ENCODE measurements at places on chromosomes 1 and 21.

GRCh38 chr1:50917138-50918137 lies 42.6 kb downstream of the FAF1 start:
- DNase-seq, result no peak

- no peak for DNase-seq
Measured at GRCh38 chr1:152941037-152941711, 5.8 kb upstream of the SPRR5 start.

DNA sequence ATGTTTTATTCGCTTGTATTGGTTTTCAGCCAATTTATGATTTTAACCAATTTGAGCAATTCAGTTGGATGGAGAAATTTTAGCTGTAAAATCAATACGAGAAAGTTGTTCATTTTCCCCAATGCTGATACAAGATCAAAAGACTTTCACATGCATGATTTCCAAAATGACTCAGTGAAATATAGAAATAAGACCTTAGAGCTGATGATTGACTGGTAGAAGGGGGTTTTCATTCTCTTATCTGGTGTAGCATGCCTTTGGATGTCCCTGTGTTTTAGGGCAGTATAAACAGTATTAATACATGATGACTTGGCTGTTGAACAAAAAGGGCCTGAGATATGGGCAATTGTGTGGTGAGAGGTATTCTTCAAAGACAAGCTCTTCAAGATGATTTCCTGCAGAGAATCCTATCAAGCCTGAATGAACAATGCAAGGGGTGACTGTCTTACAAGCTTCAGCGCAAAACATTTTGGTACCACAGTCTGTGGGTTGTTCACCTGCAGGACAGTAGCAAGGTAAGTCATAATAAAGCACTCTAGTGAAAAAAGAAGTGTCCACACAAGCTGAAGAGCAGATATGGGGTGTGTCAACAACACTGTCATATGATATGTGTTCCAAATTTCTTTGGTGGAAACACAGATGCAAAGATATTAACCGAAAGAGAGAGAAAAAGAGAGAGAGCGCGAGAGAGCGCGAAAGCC lies 156.2 kb downstream of the TNFSF18 start:
- DNase-seq, result no peak

GRCh38 chr1:182784556-182785171 lies 4.9 kb upstream of the NPL start:
- no peak for DNase-seq

DNA sequence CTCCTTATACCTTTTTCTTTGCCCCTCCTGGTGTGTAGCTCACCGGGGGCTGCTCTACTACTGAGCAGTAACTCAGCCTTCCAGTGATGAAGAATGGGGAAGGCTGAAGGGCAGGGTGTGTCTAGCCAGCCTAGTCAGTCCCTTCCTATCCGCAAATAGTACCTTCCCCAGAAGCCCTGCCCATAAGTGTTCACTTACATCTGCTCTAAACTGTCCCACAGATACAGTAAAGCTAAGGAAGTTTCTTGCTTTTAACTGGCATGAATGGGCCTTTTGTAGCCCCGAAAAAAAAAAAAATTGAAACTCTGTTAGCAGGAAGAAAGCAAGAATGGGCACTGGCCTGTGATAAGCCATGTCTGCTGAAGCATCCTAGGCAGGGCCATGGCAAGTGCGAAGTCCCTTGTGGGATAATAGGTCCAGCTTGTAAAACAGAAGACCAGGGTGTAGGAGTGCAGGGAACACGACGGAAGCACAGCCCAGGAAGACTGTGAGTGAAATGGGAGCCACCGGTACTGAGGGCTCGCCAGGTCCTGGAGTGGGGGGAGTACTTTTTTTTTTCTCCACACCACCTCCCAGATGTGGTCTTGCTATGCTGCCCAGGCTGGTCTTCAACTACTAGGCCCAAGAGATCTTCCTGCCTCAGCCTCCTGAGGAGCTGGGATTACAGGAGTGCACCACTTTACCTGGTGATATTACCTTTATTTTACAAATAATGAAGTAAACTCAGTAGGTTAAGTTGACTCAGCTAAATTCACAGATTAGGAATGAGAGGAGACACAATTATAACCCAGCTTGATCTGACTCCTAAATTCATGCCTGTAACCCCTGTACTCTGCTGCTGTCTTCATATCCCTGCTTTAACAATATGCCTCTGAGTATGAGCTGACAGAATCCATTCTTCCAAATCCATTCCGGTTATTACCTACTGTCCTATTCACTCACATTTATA lies 347.5 kb downstream of the SMYD3 start:
- DNase-seq, result no peak

GRCh38 chr1:161207173-161207572 lies 5.0 kb downstream of the NDUFS2 start:
- DNase-seq, result peak; percentile 26

DNA sequence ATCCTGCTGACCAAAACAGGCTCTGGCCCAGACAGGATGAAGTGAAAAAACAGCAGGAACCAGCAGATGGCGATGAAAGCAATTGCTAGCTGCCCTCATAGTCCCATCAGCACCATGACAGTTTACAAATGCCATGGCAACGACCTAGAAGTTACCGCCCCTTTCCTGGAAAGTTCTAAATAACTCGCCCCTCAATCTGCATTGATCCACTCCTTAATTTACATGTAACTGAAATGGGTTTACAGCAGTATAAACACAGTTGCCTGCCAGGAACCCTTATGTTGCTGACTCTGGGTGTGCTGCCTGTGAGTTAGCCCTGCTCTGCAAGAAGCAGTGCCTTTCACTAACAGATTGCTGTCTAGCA lies 65.5 kb upstream of the CR1L start:
- peak; percentile 31 for DNase-seq

- DNase-seq, result no peak
Measured at GRCh38 chr1:89995598-89996449, 914 bp downstream of the ZNF326 start.

GRCh38 chr1:62809788-62810187 lies 25.9 kb downstream of the ATG4C start:
- no peak for DNase-seq

- no peak for DNase-seq
Measured at GRCh38 chr1:94843430-94843829, 23.3 kb downstream of the SLC44A3 start.

DNA sequence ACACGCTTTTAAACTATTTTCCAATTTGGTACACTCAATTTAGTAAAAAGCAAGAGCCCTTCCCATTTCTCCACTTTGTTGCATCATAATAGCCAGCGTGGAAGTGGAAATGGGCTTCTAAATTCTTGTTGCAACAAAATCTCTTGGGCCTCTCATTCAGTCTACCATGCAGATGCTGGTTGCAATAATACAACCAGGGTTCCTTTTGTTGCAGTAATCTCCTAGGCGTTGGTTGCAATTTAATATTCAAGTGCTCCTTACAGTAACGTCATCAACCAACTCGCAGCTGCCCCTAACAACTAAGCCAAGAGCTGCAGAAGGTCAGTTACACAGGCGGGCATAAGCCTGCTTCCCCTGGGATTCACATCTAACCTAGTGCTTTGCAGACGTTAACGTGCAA lies 2.7 kb upstream of the HDGF start:
- DNase-seq, result no peak

DNA sequence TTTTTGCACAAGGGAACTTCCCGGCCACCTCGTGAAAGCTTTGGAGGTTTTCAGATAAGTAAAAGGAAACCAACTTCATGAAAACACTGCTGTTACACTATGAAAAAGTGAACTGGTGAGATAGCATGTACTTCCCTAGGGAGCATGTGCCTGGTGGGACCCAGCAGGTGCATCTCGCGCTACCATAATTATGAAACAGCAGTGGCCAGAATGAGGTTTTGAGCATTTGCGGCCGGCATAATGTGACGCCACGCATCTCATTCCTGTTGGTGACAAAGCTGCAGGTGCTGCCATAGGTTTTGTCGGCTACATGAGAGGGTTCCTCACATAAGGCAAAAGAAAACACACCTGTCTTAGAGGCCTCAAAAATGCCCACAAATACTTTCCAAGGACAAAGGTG lies 1.7 kb downstream of the KRTAP10-3 start:
- no peak for DNase-seq

- no peak for DNase-seq
Measured at GRCh38 chr1:192707978-192708547, 72.1 kb downstream of the RGS13 start.

GRCh38 chr1:237166086-237166485 lies 124.1 kb downstream of the RYR2 start:
- no peak for DNase-seq

GRCh38 chr21:30227128-30227527 lies 11.2 kb upstream of the CLDN8 start:
- no peak for DNase-seq

GRCh38 chr1:148289647-148290046 lies 137.6 kb upstream of the NBPF11 start:
- DNase-seq, result no peak

DNA sequence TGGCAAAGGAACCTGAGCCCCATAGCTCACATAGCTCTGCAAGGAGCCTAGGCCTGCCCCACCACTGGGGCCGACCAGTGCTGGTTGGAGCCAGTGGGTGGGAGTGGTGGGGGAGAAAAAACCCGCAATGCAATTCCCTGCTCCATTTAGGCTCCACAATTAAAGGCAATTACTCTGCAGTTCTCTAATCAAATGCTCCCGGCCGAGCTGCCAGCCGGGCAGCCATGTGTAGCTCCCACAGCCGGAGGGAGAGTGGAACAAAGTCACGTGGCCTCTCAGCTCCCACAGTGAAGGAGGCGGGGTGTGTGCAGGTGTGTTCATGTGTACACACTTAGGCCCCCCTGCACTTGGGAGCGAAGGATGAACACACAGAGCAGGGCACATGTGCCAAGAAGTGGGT lies 81.6 kb downstream of the KIRREL1 start:
- no peak for DNase-seq

All from left hindlimb (tissue), 1 donor.